ENCODE measurements at places on chromosomes 11 and 22. TPM values are rescaled to one million over a fixed set of nuclear protein-coding genes. Genes with fewer than 3 reads are reported as not detected.

SEC14L6 gene
- total RNA-seq = 0.31 TPM

RTL10 gene
- total RNA-seq = 20.7 TPM

CD6 gene
- total RNA-seq = not detected

GLYAT gene
- not detected for total RNA-seq

PARVB gene
- 7.2 TPM for total RNA-seq

ZC3H12C gene
- total RNA-seq = 33.5 TPM

MYOD1 gene
- total RNA-seq = not detected

CDC45 gene
- 6.6 TPM for total RNA-seq

MED15 gene
- 35.4 TPM for total RNA-seq

Measured in parietal lobe (tissue), 2 donors.